Liver (tissue), 10 donors: ENCODE measurements at places on chromosomes 2 and 18. TPM values are rescaled to one million over a fixed set of nuclear protein-coding genes. Genes with fewer than 3 reads are reported as not detected.

Gene SLC4A5
- total RNA-seq, result 0.50 TPM

Gene SP110
- 5.3 TPM for total RNA-seq

- DNase-seq, result no peak
These were observed 100.6 kb downstream of the MSH2 start for GRCh38 chr2:47503481-47504070.

DNA sequence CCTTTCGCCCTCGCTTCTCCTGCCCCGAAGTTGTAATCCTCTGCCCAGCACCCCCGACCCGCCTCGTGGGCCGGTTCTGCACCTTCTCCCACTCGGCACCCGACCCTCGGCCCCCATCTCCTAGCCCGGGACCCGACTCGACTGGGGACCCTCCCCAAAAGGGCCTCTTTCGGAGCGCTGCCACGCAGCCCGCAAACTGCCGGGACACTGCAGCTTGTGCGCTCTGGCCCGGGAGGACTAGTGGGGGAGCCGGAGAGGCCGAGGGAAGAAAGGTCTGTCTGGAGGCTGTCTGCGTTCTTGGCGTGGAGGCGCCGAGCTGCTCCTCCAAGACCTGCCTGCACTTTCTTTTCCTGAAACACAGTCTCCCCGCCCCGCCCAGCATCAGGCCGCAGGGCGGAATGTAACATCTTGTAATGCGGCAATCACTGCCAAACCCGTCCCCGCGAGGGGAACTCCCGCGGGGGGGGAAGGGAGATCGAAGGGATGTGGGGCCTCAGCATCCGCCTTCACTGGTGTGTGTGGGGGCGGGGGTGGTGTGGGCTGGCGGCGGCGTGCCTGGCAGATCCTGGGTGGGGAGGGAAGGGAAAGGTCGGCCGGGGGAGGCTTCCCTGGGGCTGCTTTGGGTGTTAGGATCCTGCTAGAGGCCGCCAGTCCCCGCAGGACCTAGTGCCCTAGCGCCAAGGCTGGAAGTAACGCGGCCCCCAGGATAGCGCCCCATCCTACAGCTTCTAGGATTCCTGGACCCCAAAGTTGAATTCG is 7.4 kb downstream of the DLX2 start:
- DNase-seq, result no peak

DNA sequence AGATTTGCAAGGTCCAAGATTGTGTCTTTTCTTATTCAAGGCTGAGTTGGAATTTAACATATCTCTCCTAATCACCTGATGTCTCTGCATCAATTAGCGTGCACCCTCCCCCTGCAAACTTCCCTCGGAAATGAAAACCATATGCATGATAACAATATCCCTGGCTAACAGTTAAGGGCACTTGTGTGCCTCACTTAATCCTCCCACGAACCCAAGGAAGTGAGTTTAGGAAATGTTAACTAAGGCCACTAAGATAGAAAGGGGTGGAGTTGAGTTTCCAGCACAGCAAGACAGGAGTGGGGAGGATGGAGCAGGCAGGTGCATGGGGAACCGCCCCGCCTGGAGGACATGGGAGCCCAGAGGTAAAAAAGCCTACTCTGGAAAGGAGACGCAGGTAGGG is 52.4 kb upstream of the PTMA start:
- no peak for DNase-seq

GRCh38 chr2:23377771-23378170 is 7.2 kb upstream of the KLHL29 start:
- no peak for DNase-seq

- DNase-seq, result no peak
These were observed 49.6 kb downstream of the ODC1 start for GRCh38 chr2:10398496-10398895.
